Activated CD4-positive, alpha-beta T cell treated with anti-CD3 and anti-CD28 coated beads, Interleukin-2, amount 10 ng/mL, durations not matched to agents 7 days and 5 days (primary cell): ENCODE measurements at places on chromosomes 1 and 21.
A peak's percentile ranks its signal among the peaks of the same experiment; 100 is the strongest.

DNA sequence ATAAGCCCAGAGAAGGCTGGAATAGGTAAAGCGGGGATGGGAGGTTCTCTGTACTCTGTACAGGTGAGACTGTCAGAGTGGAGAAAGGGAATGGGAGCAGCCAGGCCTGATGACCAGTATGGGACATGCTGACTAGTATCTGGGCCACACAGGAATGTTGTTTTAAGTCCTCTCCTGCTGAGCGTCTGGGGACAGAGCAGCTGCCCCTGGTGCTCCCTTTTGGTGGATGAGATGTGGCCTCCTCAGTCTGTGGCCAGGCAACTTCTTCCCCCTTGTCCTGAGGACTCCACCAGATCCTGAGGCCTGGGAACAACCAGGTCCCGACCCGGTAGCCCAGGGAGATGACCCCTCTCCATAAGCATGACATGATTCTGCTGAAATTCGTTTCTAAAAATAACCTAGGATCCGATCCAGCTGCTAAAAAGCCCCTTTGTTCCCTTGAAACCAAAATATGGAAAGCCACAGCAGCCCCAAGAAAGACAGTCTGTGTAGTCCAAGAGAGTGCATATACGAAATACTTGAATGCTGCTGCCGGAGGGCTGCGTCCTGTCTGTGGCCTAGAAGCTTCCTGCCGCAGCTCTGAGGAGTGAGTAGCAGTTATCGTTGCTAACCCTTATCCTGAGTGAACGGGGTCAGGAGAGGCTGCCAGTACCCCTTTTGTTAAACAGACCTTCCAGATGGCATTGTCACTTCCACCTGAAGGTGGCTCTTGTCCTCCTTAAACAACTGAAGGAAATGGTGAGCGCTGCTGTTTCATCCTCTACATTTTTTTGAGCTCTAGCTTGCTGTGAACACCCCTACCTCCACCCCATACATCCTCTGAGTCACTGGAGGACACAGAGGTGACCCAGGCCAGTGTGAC is 47.1 kb downstream of the ATP2B4 start:
- DNase-seq: peak; percentile 86

- DNase-seq: no peak
These were observed 299.7 kb downstream of the VAV3 start for GRCh38 chr1:107664982-107665925.

DNA sequence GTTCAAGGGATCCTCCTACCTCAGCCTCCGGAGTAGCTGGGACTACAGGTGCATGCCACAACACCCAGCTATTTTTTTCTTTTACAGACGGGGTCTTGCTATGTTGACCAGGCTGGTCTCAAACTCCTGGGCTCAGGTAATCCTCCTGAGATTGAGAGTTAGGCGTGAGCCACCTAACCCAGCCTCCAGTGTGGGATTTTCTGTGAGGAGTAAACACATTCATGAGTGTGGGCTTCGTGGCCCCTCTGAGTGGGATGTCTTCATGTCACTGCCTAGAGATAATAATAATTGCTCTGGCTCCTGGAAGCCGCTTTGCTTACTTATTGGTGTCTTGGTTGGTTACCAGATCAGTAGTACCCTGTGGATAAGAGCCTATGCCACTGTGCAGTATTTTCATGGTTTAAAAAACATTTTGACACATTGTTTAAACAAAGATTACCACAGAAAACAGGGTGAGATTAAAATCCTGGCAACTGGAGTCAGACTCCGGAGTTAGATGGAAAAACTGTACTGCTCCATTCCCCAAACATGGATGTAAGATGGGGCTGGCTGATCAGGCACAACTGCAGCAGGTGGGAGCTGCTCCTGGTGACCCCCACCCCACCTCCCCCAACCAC is 159.1 kb upstream of the RAB4A start:
- DNase-seq: no peak

- DNase-seq: no peak
These were observed 360 bp upstream of the GBP3 start for GRCh38 chr1:89023026-89023425.

DNA sequence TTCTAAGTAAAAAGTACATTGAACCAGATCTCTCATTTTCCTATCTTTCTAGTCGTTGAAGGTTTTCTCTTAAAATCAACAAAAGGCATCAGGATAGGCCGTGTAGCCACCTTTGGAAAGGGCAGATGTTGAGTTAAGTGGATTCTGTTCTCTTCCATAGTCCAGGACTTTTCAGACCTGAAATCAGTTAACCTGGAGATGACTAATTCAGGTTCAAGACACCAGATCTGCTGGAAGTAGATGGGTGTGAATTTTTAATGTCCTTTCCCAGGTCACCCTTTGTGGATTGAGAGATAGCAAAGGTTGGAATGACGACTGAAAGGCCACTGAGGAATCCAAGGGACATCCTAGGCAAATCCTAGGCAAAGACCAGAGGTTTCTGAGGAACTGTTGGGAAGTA is 172.8 kb downstream of the DHRS3 start:
- no peak for DNase-seq
